Dermis lymphatic vessel endothelial cell (primary cell): ENCODE measurements at places on chromosomes 16 and 17. TPM values are rescaled to one million over a fixed set of nuclear protein-coding genes. Genes with fewer than 3 reads are reported as not detected.

Gene NHLRC4
- 2.2 and 2.3 TPM in 2 replicates for total RNA-seq

Gene GAST
- total RNA-seq = not detected in 2 replicates

Gene CCL23
- total RNA-seq = 0.26 and 0.33 TPM in 2 replicates

Gene CDH11
- total RNA-seq = 1.5 and 2.8 TPM in 2 replicates

Gene ETV4
- 1.1 and 4.9 TPM in 2 replicates for total RNA-seq

Gene EFNB3
- total RNA-seq = 0.33 and 0.52 TPM in 2 replicates

Gene MT2A
- total RNA-seq = 8.3 and 11.2 TPM in 2 replicates

Gene PLA2G10
- total RNA-seq = not detected in 2 replicates

Gene HEATR9
- total RNA-seq = not detected in 2 replicates

Gene OR1A1
- not detected in 2 replicates for total RNA-seq

Gene TBC1D3H
- total RNA-seq = not detected in 2 replicates

Gene ZNF48
- 11.8 and 19.3 TPM in 2 replicates for total RNA-seq

Gene MFAP4
- total RNA-seq = not detected in 2 replicates

Gene SLC22A31
- 0.22 TPM in 1 of 2 replicates, not detected in the other for total RNA-seq

Gene ABCC12
- total RNA-seq = not detected in 2 replicates

Gene CPHXL2
- total RNA-seq = not detected in 2 replicates

Gene ENGASE
- total RNA-seq = 9.8 and 10.2 TPM in 2 replicates

Gene MBTD1
- total RNA-seq = 13.0 and 21.1 TPM in 2 replicates

Gene NPIPB8
- 0.22 and 0.34 TPM in 2 replicates for total RNA-seq

Gene MNT
- total RNA-seq = 3.3 and 3.4 TPM in 2 replicates

Gene KCNH6
- total RNA-seq = under 0.01 TPM in 1 of 2 replicates, not detected in the other

Gene KRTAP9-8
- not detected in 2 replicates for total RNA-seq

Gene CORO1A
- total RNA-seq = 0.76 and 1.5 TPM in 2 replicates

Gene TMEM88
- 10.1 and 26.7 TPM in 2 replicates for total RNA-seq

Gene VEZF1
- total RNA-seq = 26.3 and 36.1 TPM in 2 replicates

Gene SLC5A10
- total RNA-seq = not detected in 2 replicates

Gene ZNF624
- total RNA-seq = 6.9 and 7.2 TPM in 2 replicates

Gene CASKIN2
- 8.6 and 9.9 TPM in 2 replicates for total RNA-seq

Gene WFDC1
- total RNA-seq = not detected in 2 replicates

Gene TSPAN10
- total RNA-seq = 0.43 and 0.60 TPM in 2 replicates

Gene MYCBPAP
- 0.11 and 0.77 TPM in 2 replicates for total RNA-seq

Gene LLGL2
- 10.5 and 15.0 TPM in 2 replicates for total RNA-seq

Gene SMPD3
- under 0.01 TPM in 2 replicates for total RNA-seq

Gene IL21R
- total RNA-seq = 0.09 and 0.22 TPM in 2 replicates

Gene TP53TG3B
- not detected in 2 replicates for total RNA-seq

Gene KRTAP9-2
- not detected in 2 replicates for total RNA-seq

Gene GOT2
- total RNA-seq = 33.7 and 40.9 TPM in 2 replicates

Gene MAFG
- 13.7 TPM in 2 replicates for total RNA-seq

Gene ATP2A1
- total RNA-seq = 0.17 TPM in 1 of 2 replicates, not detected in the other

Gene NAA60
- 13.1 and 13.7 TPM in 2 replicates for total RNA-seq

Gene SLFN14
- total RNA-seq = not detected in 2 replicates

Gene CES5A
- total RNA-seq = not detected in 2 replicates

Gene GP2
- not detected in 2 replicates for total RNA-seq

Gene FOXC2
- total RNA-seq = 1.5 and 4.2 TPM in 2 replicates

Gene BPTF
- total RNA-seq = 26.1 and 38.8 TPM in 2 replicates

Gene KRT9
- not detected in 2 replicates for total RNA-seq
